ENCODE measurements at places on chromosomes 3 and 15.
A peak's percentile ranks its signal among the peaks of the same experiment; 100 is the strongest.

- no peak for DNase-seq
Observed at GRCh38 chr3:66803721-66804695, 194.1 kb upstream of the KBTBD8 start.

- DNase-seq, result no peak
Observed at GRCh38 chr3:50425911-50426310, 66.6 kb upstream of the TMEM115 start.

DNA sequence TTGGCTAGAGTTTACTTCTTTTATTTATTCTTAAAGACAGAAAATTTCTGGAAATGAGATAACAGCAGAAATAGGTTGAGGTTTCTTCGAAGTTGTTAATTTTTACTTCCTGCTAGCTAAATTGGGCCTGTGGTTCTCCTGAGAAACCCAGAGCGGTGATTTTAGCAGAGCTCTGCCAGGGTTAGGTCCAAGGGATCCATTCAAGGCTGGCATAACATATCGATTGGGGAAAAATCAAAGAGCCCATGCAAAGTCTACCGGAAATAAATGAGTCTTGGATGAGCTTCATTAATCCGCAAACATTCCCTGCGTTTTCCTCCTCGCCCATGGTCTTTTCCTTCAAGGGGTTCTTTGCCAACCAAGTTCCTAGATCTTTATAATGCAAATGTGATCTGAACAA, 30.8 kb upstream of the MASP1 start:
- no peak for DNase-seq

- no peak for DNase-seq
Observed at GRCh38 chr3:123272547-123272946, 70.8 kb downstream of the SEC22A start.

DNA sequence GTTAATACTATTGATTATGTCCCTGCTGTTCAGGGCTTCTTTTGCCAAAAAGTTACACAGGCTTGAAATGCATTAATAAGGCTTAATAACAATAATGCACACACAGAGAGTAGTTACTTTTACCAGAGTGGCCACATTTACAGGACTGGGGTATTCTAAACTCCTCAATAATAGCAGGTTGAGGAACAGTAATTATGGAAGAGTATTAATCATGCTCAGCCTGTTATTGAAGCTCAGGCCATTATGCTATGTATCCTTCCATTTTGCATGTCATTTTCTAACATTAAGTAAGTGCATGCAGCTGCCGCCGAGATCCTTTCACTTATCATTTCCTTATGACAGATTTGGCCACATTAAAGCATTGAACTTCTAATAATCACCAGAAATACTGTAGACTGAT, 5.7 kb downstream of the ARRDC4 start:
- no peak for DNase-seq

DNA sequence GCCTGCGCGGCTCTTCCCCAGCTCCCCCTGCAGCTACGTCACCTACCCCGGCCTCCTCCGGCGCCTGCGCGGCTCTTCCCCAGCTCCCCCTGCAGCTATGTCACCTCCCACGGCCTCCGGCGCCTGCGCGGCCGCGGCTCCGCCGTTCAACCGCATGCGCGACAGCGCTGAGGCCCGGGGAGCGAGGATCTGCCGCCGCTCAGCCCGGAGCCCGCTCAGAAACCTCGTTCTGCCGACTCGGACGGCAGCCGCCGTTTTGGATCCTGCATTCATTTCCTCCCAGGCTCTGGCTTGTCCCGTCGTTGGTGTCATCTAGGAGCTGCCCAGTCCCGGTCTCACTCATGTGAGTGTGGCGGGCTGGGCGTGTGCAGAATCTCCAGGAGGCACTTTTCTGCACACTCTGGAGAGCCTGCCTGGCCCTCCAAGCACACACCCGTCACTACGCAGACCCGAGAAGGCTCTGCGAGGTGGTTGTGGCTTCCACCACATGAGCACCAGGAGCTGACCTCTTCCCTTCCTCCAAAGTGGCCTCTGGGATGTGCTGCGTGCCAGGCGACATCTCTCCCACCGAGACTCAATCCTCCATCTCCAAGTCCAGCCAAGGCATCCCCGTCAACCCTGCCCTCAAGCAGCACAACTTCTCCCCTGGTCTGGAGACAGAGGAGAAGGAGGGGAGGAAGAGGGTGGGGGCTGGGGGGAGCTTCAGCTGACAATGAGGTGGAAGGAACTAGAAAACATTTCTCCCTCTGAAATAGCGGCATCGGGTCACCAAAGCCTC, 165.3 kb downstream of the CHSY1 start:
- DNase-seq, result no peak

GRCh38 chr3:105767776-105768175, 101.0 kb downstream of the CBLB start:
- no peak for DNase-seq

DNA sequence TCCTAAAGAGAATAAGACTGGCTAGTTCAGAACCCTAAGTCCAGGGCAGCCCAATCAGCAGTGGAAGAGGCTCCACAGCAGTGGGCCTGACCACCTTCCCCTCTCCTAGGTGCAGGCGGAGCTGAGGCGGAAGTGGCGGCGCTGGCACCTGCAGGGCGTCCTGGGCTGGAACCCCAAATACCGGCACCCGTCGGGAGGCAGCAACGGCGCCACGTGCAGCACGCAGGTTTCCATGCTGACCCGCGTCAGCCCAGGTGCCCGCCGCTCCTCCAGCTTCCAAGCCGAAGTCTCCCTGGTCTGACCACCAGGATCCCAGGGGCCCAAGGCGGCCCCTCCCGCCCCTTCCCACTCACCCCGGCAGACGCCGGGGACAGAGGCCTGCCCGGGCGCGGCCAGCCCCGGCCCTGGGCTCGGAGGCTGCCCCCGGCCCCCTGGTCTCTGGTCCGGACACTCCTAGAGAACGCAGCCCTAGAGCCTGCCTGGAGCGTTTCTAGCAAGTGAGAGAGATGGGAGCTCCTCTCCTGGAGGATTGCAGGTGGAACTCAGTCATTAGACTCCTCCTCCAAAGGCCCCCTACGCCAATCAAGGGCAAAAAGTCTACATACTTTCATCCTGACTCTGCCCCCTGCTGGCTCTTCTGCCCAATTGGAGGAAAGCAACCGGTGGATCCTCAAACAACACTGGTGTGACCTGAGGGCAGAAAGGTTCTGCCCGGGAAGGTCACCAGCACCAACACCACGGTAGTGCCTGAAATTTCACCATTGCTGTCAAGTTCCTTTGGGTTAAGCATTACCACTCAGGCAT, 33.7 kb downstream of the VIPR1 start:
- no peak for DNase-seq

DNA sequence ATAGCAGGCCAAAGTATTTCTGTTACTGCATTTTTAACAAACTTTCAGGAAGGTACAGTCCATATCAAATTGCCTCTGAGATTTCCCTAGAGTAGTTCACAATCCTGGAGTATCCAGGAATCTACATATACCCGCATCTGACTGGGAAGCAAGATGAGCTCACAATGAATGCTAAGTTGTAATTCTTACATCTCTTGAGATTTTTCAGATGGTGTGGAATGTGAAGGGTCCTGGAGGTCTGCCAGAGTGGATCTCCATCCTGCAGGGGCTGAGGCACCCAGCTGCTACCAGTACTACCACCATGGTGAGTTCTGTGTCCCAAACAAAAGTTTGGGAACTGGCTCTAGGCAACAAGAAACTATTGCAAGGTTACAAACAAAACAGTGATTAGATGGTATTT, 156.7 kb upstream of the CCDC54 start:
- DNase-seq, result no peak

- DNase-seq, result no peak
Observed at GRCh38 chr3:160150066-160150465, 75.2 kb upstream of the C3orf80 start.

- DNase-seq, result no peak
Observed at GRCh38 chr15:72192416-72192815, 5.2 kb downstream of the GRAMD2A start.

- no peak for DNase-seq
Observed at GRCh38 chr15:79916502-79917132, 19.8 kb upstream of the MTHFS start.

GRCh38 chr3:54777141-54777540, 150.7 kb downstream of the LRTM1 start:
- DNase-seq, result no peak

DNA sequence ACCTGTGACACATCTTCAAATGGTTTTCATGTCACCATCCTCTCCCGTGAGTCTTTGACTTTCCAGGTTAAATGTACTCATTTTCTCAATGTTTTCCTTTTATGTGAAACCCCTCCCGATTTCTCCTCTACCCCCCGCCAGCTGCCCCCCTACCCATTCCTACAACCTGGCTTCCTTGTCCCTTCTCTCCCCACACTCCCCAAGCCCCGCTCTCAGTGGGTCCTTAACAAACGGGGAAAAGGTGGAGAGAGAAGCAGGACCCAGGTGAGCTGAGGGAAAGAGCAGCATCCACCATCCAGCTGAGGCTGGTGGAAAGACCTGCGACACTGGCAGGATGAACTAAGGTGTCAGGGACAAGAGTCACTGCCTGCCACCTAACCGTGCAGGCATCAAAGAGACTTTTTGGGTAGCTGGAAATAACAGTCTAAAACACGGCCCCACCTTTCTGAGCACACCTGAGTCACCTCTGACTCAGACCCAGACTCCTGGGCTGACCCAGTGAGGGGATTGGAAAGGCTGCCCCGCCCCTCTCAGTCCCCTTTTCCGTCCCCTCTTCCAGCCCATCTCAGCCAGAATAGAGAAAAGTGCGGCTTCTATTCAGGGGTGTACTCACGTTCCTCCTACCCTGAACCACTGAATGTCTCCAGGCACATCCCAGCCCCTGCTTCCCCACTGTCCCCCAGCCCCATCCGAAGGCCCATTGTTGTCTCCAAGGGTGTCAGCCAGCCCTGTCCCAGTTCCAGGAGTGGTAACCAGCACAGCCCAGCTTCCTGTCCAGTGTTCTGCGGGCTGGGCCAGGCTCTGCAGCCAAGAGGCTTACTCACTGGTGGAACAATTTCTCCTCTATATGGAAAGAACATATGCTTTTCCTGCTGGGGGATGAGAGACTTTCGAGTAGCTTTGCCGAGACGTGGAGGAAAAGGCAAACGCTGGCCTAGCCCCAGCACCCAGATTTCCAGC, 20.4 kb downstream of the ISG20 start:
- peak; percentile 34 for DNase-seq

DNA sequence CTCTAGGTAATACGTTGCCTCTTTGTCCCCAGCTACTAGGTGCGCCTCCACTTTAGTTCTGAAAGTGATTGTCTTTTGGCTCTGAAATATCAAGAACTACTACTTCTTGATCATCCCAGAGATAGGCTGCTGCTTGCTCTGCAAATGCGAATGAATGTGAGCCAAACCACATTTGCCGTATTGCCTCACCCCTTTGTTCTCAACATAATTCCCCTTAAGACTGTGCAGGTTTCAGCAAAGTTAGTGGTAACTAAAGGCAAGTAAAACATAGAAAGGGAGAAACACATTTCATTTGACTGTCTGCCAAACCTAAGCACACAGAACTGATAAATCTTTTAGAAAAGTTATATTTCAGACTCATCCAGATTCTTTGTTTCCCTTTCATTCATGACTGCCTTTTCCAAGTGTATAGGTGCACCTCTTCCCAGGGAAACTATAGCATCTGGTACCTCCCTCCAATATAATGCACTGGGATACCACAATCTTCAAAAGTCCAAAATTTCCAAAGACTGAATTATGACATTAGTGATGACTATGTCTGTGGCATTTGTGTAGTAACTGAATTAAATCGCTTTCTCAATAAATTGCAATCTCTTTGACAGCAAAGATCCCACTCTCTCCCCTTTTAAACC, 720.6 kb upstream of the CBLB start:
- no peak for DNase-seq

DNA sequence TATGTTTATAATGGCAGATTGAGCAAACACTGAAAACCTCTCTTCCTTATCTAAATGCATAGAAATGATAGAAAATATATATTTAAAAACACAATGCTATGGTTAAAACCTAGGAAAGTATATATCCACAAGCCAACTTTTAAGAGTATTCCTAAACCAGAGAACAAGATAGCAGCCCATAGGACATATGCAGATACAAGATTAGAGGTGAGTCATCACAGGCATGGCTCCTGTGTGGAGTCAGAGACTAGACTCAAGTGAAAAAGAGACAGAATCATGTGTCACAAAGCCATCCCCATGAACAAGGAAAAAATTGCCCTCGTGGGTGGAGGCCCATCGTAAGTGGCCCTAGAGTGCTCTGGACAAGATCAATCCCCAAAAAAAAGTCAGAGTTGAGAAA, 199.4 kb upstream of the PPP2R3A start:
- no peak for DNase-seq

DNA sequence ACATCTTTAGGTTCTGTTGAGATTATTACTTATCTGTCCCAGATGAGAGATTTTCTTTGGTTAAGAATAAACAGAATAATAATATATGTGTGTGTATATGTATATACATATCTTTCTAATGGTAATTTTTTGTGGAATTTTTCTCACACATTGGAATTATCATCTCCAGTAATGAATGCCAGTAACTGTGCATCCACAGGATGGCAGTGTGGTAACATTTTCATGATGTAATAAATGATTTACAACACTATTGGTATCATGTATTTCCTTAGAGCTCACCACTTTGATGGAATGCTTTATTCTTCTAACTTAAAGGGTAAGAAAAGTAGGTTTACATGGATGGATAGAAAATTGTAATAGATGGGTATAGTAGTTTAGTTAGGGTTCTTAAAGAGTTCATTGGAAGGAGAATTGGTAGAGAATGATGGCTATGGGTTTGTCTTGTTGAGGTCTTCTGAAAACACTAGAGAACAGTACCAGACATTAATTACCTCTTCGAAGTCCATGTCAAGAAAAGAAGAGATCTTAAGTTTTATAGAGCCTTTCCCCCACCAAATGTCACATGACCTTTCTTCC, 78.1 kb downstream of the STT3B start:
- DNase-seq, result peak; percentile 10

- DNase-seq, result no peak
Observed at GRCh38 chr15:68211656-68212320, 6.7 kb upstream of the CALML4 start.

DNA sequence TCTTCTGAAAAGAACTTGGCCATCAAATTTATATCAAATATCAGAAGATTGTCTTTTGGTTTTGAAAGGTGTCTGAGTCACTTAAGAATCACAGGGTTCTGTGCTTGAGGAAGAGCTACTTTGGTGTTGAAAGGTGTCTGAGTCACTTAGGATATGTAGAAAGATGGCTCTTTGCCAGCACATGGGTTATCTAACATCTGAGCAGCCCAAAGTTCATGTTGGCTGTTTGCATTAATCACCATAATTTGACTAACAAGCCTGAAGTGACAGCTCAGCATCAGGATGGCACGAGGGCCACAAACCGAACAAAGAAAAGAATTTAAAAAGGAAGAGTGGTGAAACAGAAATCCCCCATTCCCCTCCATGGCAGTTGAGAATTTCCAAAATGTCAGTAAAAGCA, 190.5 kb upstream of the CMC1 start:
- DNase-seq, result peak; percentile 73

GRCh38 chr3:50639055-50639494, 22.1 kb downstream of the MAPKAPK3 start:
- DNase-seq, result no peak

- DNase-seq, result no peak
Observed at GRCh38 chr3:194330579-194330978, 20.5 kb downstream of the CPN2 start.

GRCh38 chr15:90839187-90840071, 29.0 kb upstream of the FURIN start:
- no peak for DNase-seq

- no peak for DNase-seq
Observed at GRCh38 chr15:36897834-36898233, 202.5 kb downstream of the MEIS2 start.
